ENCODE measurements at places on chromosomes 3 and 15.

GRCh38 chr3:196501316-196502044 lies 2.1 kb downstream of the RNF168 start:
- no peak for DNase-seq

GRCh38 chr3:160061525-160061924 lies 72.9 kb downstream of the IL12A start:
- DNase-seq: no peak

GRCh38 chr3:15610082-15610759 lies 8.7 kb downstream of the BTD start:
- DNase-seq: no peak

- DNase-seq: no peak
Measured at GRCh38 chr3:294096-294495, 97.5 kb downstream of the CHL1 start.

- DNase-seq: no peak
Measured at GRCh38 chr3:171980578-171981270, 58.7 kb upstream of the FNDC3B start.

- no peak for DNase-seq
Measured at GRCh38 chr3:150376001-150376848, 31.9 kb upstream of the TSC22D2 start.

- DNase-seq: no peak
Measured at GRCh38 chr15:24899367-24899766, 55.4 kb upstream of the SNRPN start.

DNA sequence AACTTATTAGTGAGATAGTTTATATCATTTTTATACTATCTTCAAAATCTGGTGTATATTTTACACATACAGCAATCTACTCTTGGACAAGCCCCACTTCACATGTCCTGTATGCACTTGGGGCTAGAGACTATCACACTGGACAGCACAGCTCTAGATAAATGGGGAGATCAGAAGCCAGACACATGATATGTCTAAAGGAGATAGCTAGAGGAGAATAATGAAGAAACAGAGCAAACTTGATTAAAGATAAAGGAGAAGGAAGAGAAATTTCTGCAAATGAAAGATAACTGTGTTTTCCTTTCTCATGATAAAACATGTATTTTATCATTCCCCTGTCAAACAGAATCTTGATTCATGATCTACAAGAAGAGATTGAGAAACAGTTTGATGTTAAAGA lies 13.0 kb downstream of the CPA3 start:
- no peak for DNase-seq
